ENCODE measurements at places on chromosomes 6 and 20. TPM values are rescaled to one million over a fixed set of nuclear protein-coding genes. Genes with fewer than 3 reads are reported as not detected.

GRCh38 chr6:88377976-88378568 lies 211.9 kb upstream of the CNR1 start:
- DNase-seq, result no peak

GRCh38 chr6:3406362-3406821 lies 50.5 kb downstream of the SLC22A23 start:
- no peak for DNase-seq

DNA sequence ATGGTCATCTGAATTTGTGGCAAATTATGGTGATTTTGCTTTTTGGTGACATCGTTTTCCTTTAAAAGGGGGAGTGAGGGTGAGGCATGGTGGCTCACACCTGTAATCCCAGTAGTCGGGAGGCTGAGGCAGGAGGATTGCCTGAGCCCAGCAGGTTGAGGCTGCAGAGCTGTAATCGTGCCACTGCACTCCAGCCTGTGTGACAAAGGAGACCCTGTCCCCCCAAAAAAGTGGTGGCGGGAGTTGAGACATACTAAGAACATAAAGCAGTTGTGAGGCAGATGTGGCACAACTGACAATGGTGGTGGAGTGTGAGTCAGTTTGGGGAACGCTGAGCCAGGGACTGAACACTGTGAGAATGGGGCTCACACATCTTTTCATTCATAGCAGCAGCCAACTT lies 45.5 kb downstream of the ADNP start:
- no peak for DNase-seq

DNA sequence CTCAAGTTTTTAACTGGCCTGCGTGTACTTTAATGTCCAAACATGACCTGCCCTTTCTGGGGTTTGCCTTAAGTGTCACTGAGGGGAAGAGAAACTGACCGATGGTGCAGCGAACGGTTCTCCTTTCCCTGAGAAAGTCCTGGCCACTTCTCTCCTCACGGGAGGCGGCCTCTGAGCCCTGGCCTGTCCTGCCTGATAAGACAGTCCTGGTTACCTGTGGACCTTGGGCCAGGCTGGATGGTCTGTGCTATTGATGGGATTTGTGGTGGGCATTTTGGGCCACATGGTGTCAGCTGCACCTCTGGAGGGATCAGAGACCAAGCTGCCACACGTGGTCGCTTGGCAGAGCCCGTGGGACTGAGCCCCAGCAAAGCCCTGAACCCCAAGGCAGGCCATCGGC lies 11.6 kb upstream of the NTSR1 start:
- DNase-seq, result no peak

DNA sequence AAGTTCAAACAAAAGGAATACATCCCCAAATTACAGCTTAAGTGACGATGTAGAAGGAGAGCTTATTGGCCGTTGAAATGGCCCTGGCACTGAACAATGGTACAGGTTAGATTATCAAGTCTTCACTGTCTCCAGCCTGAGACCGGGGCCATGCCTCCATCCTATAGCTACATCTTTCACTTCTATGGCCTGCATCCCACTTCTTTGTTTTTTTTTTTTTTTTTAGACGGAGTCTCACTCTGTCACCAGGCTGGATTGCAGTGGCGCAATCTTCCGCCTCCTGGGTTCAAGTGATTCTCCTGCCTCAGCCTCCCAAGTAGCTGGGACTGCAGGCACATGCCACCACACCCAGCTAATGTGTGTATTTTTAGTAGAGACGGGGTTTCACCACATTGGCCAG lies 464.6 kb downstream of the CDH26 start:
- no peak for DNase-seq

GRCh38 chr6:33989016-33989854 lies 156.7 kb downstream of the GRM4 start:
- DNase-seq, result no peak

- peak; percentile 23 for DNase-seq
These were observed 103.5 kb downstream of the DACT2 start for GRCh38 chr6:168216117-168216516.

GRCh38 chr6:132768051-132768517 lies 10.4 kb upstream of the VNN2 start:
- peak; percentile 64 for DNase-seq

DNA sequence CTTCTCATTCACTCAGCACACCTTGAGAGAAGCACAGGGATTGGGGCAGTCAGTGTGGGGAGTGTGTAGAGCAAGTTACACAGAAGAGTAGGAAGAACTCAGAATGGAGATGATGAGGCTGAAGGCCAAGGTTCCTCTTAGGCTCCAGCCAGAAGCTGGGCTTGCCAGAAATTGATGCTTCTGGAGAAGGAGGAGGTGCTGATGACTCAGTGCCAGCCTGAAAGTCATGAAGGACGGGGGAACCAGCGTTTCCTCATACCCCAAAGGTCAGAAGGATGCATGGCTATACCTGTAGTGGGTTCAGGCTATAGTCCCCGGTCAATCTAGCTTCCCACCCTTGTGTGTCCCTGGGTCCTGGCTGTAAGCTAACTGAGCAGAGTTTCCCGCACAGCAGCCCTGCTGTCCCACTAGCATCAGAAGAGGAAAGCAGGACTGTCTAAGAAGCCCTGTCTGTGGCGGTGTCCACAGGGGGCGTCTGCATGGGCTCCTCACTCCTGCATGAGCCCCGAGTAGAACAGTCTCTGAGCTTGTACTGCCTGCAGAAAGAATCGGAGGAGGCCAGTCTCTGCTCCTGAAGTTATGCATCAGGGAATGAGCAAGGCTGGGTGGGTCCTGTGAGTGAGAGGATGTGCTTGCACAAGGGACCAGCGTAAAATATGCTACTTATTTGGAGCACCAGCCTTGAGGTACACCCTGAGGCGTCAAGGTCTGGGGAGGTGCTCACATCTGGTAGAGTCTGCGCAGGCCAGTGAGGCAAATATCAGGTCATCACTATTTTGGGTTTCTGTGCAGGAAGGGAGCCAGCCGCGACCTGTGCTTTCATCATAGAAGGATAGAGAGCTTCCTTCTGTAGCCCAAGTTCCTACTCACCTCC lies 148.5 kb downstream of the MRPL14 start:
- DNase-seq, result peak; percentile 57

GID8 gene
- total RNA-seq, result 23.7 TPM

TNFRSF21 gene
- 4.5 TPM for total RNA-seq

RAET1G gene
- total RNA-seq, result not detected

PRL gene
- total RNA-seq, result not detected

SOBP gene
- total RNA-seq, result 18.6 TPM

Measured in aorta (tissue), 5 donors.